Fibroblast of skin of right quadriceps (primary cell): ENCODE measurements at places on chromosomes 5 and 9.

DNA sequence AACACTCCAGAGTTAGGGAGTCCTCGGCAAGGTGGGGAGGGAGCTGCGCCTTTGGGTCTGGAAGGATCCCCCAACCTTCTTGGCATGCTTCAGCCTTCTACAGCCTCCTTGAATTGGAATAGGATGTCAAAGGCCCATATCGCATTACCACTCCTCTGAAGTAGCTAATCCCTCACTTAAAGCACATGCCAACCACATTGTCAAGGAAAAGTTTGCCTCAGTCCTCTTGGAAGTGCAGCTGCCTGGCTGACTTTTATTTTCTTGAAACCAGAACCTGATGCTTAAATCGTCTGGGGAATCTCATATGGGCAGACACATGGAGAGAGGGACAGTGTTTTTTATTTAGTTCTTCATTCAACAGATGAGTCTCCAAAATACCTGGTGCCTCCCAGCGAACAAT lies 14.5 kb downstream of the CXCL14 start:
- DNase-seq = no peak

DNA sequence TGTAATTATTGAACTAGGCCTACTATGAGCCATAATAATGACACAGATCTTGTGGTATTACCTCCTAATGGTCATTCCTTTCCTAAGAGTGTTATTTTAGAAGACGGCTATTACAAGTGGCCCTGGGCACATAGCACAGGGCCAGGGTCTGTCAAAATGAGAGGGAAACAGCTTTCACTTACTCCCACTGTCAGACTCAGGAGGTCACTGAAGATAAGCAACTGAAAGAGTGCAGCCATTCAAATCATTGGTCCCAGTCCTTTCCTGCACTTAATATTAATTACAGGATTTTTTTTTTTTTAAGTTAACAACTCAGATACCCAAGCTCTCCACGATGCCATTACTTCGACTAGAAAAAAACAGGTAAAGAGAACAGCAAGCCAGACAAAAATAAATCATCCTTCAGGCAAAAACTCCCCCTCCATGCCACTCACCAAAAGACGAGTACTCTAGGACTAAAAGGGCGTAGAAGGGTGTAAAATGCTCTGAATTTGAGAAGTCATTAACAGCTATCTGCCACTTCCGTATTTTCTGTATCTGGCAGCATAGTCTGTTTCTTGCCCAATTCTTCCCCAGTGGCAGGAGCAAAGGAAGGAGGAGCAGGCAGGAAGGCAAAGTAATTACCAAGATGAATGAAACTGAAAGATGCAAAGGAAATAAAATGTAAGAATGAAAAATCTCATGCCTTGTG lies 87.4 kb downstream of the ZNF608 start:
- DNase-seq = no peak

GRCh38 chr9:107630156-107630555 lies 140.6 kb upstream of the KLF4 start:
- no peak for DNase-seq

DNA sequence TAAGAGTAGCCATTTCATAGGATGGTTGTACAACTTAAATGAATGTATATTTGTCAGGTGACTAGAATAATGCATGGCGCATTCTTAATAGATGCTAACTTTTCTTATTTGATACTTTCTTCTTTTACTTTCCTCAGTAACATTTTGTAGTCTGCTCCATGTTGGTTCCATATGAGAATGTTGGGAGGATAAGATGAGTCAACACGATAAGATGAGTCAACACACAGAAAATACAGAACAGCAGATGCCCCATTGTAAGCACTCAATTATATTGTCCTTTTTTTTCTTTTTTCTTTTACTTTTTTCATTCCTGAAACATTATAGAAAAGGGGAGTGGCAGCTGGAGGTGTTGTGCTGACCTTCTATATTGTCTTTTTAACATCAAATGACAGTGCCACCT lies 92.3 kb upstream of the SPATA31C2 start:
- no peak for DNase-seq

DNA sequence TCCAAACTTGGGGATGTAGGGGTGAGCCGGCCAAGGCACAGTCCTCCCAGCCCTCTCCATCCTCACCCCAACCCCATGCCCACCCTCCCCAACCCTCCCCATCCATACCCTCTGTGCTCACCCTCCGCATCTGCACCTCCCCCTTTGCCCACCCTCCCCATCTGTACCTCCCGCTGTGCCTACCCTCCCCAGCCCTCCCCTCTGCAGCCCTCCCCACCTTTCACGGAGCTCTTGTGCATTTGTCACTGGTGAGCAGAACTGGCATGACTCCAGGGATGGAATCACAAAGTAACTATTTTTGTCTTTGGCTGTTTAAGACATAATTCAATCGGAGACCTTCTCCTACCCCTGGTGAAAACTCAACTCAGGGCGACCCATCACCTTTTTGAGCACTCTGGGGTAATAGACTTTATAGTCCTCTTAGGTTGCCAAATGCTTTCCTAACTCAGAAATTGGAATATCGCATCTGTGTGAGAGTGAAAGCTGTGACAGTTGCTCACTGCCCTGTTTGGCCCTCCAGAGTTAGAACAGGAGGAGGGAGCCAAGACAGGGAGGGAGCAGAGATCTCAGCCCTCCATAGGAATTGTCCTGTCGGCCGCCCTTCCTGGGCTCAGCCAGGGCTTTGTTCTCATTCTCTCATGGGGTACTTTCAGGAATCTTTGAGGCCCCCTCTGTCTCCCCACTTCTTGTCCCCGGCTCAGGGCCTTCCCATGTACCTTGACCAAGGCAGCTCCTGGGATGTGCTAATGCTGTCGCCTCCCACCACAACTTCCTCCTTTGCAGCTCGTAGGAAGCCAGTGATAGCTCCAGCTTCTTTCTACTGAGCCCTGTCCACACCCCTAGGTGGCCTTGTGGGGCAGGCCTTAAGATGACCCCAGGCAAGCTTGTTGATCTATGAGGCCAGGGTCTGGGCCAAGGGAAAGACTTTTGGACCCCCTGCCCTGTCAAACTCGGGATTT lies 36.2 kb downstream of the OTULIN start:
- peak; percentile 11 for DNase-seq

DNA sequence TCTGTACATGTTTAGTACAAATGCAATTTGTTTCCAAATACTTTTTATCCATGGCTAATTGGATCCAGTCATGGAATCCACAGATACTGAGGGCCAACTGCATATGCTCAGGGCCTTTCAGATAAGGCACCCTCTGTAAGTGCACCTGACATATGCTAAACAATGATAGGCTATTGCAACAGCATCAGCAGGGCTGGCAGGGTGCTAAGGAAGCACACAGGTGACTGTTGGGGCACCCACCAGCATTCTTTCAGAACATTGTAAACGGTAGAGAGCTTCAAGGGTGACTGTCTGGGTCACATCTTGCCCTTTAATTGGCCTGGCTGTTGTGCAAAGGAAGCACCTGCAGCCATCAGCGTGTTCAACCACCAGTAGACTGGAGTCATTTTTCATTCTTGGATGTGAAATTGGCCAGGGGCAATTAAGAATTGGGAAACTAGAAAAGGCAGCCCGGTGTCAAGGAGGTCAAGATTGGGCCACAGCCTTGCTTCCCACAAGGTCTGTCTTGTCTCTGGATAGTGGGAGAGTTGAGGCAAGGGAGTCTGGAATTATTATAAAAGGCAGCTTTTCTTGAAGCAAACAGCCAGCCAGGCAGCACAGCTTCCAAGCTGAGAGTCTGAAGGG lies 129.3 kb upstream of the RAI14 start:
- DNase-seq = no peak

GRCh38 chr5:123875561-123876275 lies 363.7 kb downstream of the CSNK1G3 start:
- DNase-seq = no peak

- no peak for DNase-seq
Measured at GRCh38 chr5:66329078-66329477, 185.0 kb downstream of the SREK1 start.

GRCh38 chr9:16120231-16120641 lies 567.4 kb downstream of the CCDC171 start:
- peak; percentile 79 for DNase-seq

GRCh38 chr5:141944076-141944475 lies 13.9 kb downstream of the PCDH12 start:
- DNase-seq = no peak

DNA sequence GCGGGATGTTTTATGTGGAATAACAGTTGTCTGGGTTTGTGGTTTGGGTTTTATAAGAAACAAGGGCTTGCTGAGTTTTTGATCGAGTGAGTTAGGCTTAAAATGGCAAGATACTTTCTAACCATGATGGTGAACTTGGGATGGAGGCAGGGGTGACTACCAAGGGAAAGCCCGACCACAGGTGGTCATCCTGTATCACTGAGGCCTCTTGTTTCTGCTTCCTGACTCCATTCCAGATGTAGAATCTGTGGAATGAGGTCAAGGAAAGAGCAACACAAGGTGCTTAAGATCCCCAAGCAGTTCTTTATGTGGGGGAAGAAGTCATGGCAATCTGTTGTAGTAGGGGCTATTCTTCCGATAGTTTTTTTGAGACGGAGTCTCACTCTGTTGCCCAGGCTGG lies 122.3 kb downstream of the GOLPH3 start:
- DNase-seq = no peak

GRCh38 chr9:34049630-34050384 lies 1.1 kb upstream of the UBAP2 start:
- no peak for DNase-seq

- DNase-seq = no peak
Measured at GRCh38 chr5:127957183-127957582, 126.4 kb upstream of the SLC12A2 start.

DNA sequence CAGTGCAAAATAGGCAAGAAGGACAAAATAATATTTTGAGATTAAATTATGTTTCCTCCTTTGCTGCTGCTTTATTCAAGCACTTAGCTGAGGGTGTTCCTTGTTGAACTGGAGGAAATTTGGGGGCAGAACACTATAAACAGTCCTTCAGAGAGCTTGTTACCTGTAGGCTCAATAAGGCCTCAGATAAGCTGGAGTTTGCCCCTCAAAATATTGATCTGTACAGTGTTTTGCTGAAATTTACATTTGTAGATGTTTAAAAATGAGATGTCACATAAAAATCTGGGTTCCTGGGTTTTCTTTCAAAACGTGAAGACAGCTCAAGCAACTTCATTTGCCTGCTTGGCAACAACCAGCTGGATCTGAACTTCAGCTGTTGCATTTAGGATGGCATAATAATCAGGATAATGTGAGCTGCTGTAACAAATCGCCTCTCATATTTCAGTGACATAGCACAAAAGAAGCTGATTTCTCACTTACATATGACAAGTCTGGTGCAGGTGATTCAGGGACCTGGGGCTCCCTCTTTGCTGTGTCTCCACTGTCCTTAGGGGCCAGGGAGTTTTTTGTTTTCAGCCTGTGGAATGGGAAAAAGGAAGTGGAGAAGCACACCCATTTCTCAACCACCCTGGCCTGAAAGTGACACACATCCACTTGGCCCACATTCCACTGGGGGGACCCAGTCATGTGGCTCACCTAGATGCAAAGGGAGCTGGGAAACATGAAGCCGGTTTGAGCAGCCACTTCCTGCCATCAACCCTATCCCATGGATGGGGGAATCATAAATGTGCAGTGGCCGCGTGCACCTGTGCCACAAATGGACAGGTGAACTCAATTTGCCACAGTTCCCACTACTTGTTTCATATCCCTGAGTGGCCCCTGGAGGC lies 2.4 kb upstream of the PSAT1 start:
- no peak for DNase-seq

DNA sequence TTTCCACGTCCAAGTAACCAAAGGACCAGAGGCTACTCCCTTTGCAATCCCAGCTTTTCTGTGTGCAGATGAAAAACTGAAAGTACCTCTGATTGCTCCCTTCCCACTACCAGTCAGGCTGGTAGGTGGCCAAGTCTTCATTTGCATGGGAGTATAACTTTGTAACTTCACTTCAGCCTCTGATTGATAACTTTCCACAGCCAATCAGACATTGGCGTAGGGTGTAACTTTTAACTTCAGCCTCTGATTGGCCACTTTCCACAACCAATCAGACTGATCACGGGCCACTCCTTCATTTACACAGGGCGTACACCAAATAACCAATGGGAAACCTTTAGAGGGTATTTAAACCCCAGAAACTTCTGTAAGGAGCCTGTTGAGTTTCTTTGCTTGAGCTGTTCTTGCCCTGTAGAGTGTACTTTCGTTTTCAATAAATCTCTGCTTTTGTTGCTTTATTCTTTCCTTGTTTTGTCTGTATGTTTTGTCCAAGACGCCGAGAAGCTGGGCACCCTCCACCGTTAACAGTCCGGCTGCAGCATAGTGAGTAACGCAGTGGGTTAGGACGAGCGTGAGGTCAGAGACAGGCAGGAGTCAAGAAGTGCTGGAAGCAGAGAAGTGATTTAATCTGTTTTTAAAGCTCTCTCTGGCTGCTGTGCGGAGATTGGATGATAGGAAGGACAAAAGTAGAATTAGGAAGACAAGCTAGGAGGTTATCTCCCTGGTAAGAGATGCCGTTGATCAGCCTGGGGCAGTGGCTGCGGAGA lies 3.5 kb upstream of the EXOSC2 start:
- DNase-seq = peak; percentile 91

DNA sequence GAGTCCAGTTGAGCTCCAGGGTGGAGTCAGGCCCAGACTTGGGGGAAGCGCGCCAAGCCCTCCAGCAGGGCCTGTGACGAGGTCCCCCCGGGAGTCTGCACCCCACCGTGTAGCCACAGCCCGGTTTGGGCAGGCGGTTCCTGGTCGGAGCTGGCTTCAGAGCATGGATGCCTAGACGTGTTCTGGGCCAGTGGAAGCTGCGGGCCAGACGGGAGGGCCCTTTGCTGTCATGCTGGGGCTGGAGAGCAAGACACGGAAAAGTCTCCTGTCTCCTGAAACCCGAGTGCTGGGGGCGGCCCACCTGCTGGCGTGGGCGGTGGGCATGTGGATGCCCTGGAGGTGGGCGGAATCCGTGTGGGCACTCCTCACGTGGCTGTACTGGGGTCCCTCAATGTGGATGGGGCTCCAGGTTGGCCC lies 1.9 kb downstream of the GPSM1 start:
- no peak for DNase-seq

- no peak for DNase-seq
Measured at GRCh38 chr5:135208555-135208902, 174.5 kb upstream of the PITX1 start.

DNA sequence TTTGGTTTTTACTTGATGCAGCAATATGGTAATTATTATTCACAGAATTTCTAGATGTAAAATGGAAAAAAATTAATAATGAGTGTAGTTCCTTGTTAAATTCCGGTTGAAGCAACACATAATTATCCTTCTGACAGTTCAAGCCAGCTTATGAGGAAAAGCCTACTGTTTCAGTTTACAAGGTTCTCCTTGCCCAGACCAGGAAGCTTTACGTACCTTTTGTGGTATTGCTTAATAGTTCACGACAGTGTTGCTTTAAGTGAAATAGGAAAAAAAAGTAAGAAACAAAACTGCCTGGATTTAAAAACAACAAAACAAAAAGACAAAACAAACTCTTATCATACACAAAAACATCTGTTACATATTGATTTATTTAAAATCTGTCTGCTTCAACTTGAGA lies 547.3 kb upstream of the C9orf72 start:
- DNase-seq = no peak

- DNase-seq = no peak
Measured at GRCh38 chr5:145543968-145544367, 291.2 kb downstream of the PRELID2 start.

GRCh38 chr9:130898552-130898852 lies 1.9 kb upstream of the QRFP start:
- DNase-seq = no peak

- DNase-seq = no peak
Measured at GRCh38 chr5:53257806-53258373, 148.3 kb upstream of the MOCS2 start.

- DNase-seq = no peak
Measured at GRCh38 chr5:75460942-75461610, 50.4 kb downstream of the CERT1 start.

GRCh38 chr9:16710888-16711287 lies 159.6 kb downstream of the BNC2 start:
- no peak for DNase-seq
